Smooth muscle cell of the pulmonary artery (primary cell): ENCODE measurements at places on chromosomes 2 and 18. TPM values are rescaled to one million over a fixed set of nuclear protein-coding genes. Genes with fewer than 3 reads are reported as not detected.

RALBP1 gene
- 58.7 and 71.1 TPM in 2 replicates for total RNA-seq

HOXD12 gene
- total RNA-seq, result not detected in 2 replicates

SUPT7L gene
- total RNA-seq, result 18.9 and 19.4 TPM in 2 replicates

FAM237A gene
- not detected in 2 replicates for total RNA-seq

TMEM37 gene
- total RNA-seq, result 0.10 TPM in 1 of 2 replicates, not detected in the other

ATP6V1B1 gene
- 1.1 and 2.2 TPM in 2 replicates for total RNA-seq

ARHGAP28 gene
- 0.03 and 7.2 TPM in 2 replicates for total RNA-seq

ELOA2 gene
- not detected in 2 replicates for total RNA-seq

COL3A1 gene
- total RNA-seq, result 3,551 and 6,679 TPM in 2 replicates

APOB gene
- under 0.01 TPM in 1 of 2 replicates, not detected in the other for total RNA-seq

GYPC gene
- total RNA-seq, result 39.3 and 44.0 TPM in 2 replicates

SLC16A14 gene
- total RNA-seq, result 1.1 and 1.8 TPM in 2 replicates

FARSB gene
- total RNA-seq, result 10.7 and 13.3 TPM in 2 replicates

SPP2 gene
- total RNA-seq, result not detected in 2 replicates

COLEC11 gene
- 0.50 and 1.4 TPM in 2 replicates for total RNA-seq

RGPD6 gene
- 24.3 and 25.7 TPM in 2 replicates for total RNA-seq

CFAP210 gene
- not detected in 2 replicates for total RNA-seq

CD207 gene
- not detected in 2 replicates for total RNA-seq

FNDC4 gene
- total RNA-seq, result 39.9 and 52.9 TPM in 2 replicates

KLHL14 gene
- not detected in 2 replicates for total RNA-seq

LRRTM4 gene
- 0.07 TPM in 1 of 2 replicates, not detected in the other for total RNA-seq

SUMO1 gene
- 52.6 and 89.5 TPM in 2 replicates for total RNA-seq

EMILIN1 gene
- total RNA-seq, result 283 and 480 TPM in 2 replicates

PARD6G gene
- 1.4 and 1.7 TPM in 2 replicates for total RNA-seq

STARD6 gene
- total RNA-seq, result not detected in 2 replicates

ABCG5 gene
- total RNA-seq, result not detected in 2 replicates

TGIF1 gene
- total RNA-seq, result 119 and 181 TPM in 2 replicates

ALPP gene
- not detected in 2 replicates for total RNA-seq
